HEK293T (cell line): ENCODE measurements at places on chromosomes 4 and X.

DNA sequence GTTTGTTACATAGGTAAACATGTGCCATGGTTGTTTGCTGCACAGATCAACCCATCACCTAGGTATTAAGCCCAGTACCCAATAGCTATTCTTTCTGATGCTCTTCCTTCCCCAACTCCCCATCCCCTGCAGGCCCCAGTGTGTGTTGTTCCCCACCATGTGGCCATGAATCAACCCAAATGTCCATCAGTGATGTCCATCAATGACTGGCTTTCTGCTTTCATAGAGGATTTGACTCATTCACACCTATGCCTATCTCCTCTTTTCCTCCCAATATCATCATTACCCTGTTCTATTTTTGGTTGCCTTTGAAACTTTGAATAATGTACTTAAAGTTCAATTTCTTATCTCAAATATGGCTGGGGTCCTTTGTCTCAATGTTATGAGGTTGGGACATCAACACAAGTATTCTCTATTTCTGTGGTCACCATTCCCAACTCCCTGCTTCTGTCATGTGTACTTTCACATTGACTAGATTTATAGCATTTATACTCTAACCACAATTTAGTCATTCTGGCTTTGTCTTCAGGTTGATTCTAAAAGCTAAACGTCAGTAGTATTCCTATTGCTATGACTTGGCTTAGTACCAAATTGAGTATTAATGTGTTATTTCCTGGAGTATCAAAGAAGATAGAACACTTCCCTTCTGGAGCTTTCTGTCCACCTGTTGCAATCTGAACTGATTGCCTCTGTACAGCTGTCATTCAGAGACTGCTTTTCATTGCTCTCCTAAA lies 107.2 kb downstream of the TAB3 start:
- DNase-seq, result no peak

DNA sequence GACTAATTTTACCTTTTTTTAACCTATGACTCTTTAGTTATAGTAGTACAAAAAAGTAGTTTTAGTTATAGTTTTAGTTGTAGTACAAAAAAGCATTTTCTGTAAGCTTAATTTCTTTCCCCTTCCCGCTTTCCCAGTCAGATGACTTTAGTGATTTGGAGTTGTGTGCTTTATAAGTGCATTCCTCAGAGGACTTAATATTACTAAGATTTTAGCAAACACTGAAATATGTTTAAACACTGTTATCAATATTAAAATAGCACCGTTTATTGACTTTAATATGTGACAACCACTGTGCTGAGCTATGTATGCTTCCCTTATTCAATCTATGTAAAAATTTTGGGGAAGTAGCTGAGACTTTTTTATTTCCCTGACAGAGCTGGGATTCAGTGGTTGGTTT lies 22.8 kb downstream of the GUF1 start:
- no peak for DNase-seq

- no peak for DNase-seq
Observed at GRCh38 chr4:71474731-71475130, 135.9 kb downstream of the SLC4A4 start.

DNA sequence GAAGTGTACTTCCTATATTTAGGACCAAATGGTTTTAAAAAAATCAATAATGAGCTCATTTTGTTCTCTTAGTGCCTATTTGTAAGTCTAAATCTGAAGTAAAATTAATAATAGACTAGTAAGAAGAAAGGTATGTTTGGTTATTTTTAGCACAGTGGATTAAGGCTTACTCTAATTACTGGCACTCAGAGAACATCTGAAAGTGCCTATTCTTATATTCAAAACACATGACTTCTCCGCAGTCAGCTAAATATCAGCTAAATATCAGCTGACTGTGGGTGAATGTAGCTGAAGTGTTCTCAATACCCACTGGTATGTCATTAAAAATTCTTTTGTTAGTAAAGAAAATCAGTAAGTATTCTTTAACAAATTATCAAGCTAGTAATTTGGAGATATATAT lies 6.0 kb downstream of the AP1S2 start:
- no peak for DNase-seq

DNA sequence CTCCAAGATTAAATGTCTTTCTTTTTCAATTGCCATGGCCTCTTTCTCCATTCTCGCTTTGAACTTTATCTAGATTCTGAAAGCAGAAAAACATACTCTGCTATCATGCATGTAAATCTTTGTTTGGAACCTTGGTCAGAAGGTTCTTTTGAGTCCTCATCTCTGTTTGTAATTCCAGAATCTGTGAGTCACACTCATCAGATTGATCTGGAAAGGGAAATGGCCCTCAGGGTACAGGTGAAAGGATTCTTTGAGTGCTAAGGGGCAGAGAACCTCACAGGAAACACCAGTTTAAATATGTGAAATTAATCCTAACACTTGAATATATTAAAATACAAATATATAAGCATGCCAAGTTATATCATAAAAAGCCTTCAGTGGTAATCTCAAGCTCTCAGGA lies 211.0 kb upstream of the ADGRL3 start:
- DNase-seq, result no peak

- DNase-seq, result no peak
Observed at GRCh38 chr4:139935911-139936310, 218.1 kb downstream of the MAML3 start.

DNA sequence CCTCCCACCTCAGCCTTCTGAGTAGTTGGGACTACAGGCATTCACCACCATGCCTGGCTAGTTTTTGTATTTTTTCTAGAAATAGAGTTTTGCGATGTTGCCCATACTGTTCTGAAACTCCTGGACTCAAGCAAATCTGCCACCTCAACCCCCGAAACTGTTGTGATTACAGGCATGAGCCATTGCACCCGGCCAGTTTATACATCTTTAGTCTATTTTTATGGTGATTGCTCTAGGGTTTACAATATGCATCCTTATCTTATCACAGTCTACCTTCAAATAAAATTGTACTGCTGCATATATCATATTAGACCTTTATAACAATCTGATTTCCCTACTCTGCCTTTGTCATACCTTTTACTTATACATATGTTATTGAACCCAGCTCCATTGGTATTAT lies 56.9 kb downstream of the SOWAHB start:
- DNase-seq, result no peak

GRCh38 chr4:156217236-156217635 lies 263.6 kb upstream of the CTSO start:
- no peak for DNase-seq

DNA sequence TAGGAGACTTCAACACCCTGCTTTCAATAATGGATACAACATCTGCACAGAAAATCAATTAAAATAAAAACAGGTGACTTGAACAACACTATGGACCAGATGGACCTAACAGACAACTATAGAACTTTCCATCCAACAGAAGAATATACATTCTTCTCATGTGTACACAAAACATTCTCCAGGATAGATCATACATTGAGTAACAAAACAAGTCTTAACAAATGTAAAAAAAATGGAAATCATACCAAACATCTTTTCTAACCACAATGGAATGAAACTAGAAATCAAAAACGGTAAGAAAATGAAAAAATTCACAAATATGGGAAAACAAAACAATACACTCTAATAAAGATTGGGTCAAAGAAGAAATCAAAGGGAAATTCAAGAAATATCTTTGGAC lies 24.7 kb downstream of the CYP2U1 start:
- DNase-seq, result no peak

DNA sequence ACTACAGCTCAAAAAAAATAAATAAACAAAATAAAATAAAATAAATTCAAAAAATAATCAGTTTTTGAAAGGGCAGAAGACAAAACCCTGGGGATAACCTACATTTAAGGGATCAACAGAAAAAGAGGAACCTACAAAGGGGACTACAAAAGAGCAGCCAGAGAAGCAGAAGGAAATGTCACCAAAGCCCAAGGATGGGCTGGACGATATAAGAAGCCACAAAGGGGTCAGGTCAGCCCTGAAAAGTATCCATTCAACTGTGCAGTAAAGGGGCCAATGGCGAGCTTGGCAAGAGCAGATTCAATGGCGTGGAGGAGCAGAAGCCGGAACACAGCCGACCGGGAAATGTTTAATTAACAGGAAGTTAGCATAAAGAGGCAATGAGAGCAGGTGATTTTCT lies 16.9 kb downstream of the ACOT9 start:
- DNase-seq, result no peak

DNA sequence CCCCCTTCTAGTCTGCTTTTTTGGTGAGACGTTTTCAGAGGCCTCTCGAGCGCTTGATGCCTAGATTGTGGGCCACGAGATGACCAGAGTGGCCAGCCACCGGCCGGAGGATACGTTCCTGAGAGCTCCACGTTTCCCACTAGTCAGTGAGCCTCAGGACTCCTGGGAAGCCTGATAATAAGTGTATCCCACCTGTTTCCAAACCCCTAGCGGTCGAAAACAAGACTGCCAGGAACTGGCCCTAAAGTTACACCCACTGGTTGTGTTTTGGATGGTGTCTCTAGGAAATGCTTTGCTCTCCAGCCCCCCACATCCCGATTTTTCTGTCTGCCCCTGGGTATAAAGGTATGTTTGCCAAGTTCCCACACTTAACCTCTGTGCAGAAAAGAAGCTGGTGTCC lies 4.6 kb upstream of the RS1 start:
- peak; percentile 72 for DNase-seq

DNA sequence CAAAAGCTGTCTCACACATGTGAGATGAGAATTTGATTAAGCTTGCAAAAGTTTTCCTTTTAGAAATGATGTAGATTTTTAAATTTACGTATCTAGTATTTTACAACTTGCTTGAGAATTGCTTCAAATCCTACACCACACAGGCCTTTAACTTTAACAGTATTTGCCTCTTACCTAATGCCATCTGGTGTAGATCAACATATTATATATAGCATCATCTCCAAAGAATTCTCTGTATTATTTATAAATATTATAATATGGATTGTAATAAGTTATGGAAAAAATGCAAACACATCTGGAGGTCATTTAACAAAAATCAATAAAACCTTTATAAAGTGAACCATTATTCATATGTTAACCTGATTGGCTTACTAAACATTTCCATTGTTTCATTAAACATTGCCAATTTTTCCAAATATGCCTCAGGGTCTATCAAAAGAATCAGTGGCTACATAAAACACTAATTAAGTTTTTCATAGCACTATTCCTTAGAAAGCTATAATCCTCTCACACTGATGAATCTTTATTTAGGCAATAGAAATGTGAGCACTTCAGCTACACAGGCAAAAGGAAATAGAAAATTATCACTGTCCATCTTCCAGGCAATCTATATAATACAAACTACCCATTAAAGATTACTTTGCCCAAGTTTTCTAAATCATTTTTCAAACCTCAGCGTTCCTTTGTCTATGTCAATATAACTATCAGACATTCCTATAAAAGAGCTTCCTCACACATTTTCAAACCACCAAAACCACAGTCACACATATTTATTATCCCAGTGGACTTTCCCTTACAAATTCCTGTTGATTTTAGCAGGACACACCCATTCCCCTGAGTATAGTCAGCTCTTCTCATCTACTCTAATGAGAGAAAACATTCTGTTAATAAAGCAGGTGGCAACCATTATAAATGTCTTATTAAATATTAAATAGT lies 83.5 kb upstream of the INTU start:
- DNase-seq, result no peak

DNA sequence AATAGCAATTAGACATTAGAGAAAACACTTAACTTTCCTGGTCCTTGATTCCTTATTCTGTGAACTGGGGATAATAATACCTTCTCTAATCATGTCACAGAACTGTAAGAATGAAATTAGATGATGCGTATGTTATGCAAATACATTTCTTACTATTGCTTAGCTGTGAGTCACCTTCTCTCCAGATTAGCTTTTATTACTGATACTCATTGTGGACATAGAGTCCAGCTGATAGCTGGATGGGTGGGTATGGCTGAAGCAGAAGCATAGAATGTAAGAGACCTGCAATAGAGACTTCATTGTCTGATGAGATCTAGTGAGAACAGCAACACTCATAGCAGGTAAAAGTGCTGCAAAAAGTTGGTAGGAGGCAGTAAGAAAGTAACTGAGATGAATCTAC lies 437.2 kb upstream of the ZFP42 start:
- DNase-seq, result no peak

- DNase-seq, result no peak
Observed at GRCh38 chr4:98055800-98056501, 87.3 kb downstream of the STPG2 start.

- no peak for DNase-seq
Observed at GRCh38 chr4:26034849-26035248, 120.8 kb downstream of the SMIM20 start.

DNA sequence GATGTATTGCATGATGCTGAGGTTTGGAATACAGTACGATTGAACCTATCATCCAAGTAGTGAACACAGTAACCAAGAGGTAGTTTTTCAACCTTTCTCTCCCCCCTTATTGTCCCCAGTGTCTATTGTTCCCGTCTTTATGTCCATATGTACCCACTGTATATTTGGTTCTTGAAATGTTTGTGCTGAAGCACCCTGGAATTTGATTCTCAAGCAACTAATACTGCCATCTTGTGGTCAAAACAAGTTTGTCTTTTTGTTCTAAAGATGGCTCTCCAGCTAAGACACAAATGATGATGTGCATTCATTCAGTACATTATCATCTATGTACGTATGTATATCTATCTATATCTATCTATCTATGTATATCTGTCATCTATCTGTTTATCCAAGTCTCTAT lies 33.5 kb upstream of the DCX start:
- peak; percentile 54 for DNase-seq

DNA sequence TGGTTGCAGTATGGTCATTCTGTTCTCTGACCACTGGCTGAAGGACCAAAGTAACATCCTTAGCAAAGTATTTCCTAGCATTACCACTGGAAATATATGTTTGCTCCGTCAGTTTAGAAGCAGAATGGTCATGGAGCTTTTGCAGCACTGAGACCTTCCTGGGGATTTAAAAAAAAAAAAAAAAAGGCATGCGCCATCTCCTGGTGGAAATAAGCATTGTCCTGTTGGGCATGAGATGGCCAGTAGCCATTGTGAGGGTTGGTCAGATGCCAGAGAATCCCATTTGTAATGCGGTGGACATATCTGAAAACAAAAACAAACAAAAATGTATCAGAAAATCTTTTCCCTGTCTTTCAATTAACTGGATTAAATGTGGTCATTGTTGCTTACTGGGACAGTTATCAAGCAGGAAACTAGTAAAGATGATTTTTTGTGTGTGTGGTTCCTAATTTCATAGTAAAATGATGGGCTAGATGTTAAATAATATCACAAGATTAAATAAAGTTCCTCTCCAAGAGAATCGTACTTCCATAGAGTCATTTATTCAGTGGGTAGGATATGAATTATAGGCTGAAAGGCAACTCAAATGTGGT lies 139.6 kb downstream of the SOWAHB start:
- peak; percentile 64 for DNase-seq

- no peak for DNase-seq
Observed at GRCh38 chr4:183435803-183436202, 8.6 kb upstream of the CDKN2AIP start.

DNA sequence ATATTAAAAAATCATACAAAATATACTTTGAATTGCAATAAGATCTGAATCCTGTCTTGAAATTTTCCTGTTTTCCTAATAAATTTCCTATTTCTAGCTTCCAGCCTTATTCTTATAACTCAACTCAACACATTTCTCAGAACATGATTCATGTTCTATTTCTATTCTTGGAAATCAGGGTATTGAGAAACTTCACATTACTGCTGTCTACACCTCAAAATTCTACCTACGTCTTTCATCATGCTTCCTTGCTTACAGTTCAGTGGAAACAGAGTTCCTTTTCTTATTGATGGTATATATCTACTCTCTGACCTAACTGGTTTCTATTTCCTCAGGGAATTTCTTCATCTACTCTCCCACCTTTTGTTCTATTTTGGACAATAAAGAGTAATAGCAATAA lies 2139.0 kb downstream of the ARAP2 start:
- no peak for DNase-seq

GRCh38 chrX:77502951-77503525 lies 55.8 kb downstream of the FGF16 start:
- DNase-seq, result no peak

GRCh38 chr4:21697583-21697982 lies 251.0 kb downstream of the KCNIP4 start:
- DNase-seq, result no peak
